ENCODE measurements at places on chromosomes 13 and 19.

- no peak for DNase-seq
These were observed 30.1 kb downstream of the LIG4 start for GRCh38 chr13:108185223-108185622.

GRCh38 chr19:10964903-10965302 lies 4.1 kb downstream of the SMARCA4 start:
- no peak for DNase-seq

- DNase-seq = no peak
These were observed 210.9 kb downstream of the NALCN start for GRCh38 chr13:101205408-101205807.

DNA sequence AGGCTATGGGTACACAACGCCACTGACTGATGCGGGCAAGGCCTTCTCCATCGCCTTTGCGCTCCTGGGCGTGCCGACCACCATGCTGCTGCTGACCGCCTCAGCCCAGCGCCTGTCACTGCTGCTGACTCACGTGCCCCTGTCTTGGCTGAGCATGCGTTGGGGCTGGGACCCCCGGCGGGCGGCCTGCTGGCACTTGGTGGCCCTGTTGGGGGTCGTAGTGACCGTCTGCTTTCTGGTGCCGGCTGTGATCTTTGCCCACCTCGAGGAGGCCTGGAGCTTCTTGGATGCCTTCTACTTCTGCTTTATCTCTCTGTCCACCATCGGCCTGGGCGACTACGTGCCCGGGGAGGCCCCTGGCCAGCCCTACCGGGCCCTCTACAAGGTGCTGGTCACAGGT lies 6.9 kb downstream of the KCNK6 start:
- no peak for DNase-seq

DNA sequence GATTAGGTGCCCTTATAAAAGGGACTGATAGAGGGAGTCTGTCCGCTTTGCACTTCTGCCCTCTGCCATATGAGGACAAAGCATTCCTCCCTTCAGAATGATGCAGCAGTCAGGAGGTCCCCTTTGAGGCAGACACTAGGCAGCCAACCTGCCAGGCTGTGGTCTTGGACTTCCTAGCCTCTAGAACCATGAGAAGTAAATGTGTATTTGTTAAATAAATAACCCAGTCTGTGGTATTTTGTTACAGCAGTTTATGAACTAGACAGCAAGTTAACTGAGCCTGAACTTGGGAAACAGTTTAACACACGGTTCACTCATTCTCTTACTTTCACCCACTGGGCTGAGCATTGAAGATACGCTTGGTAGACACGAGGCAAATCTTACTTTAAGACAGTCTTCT lies 313.2 kb downstream of the UQCRFS1 start:
- no peak for DNase-seq

GRCh38 chr13:28751175-28751960 lies 32.6 kb upstream of the SLC46A3 start:
- DNase-seq = no peak

DNA sequence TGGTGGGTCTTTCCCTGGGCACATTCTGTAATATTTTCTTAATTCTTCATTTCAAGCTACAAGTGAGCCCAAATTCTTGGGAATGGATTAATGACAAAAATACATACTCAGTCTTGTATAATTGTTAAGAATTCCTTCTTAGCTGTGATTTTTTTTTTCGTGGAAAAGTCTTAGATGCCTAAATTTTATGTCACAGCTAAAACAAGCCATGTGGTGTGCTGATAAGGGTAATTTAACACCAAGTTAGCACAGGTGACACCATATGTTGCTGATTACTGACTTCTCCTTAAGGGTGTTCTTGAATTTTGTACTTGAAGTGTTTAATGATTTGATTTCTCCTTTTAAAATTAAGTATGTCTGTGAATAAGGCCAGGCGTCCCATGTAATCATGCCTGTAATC lies 29.3 kb downstream of the WDFY2 start:
- DNase-seq = no peak

GRCh38 chr19:52943134-52943883 lies 19.4 kb downstream of the ZNF816 start:
- DNase-seq = no peak

- DNase-seq = no peak
These were observed 2.8 kb downstream of the ARID3A start for GRCh38 chr19:928471-929202.

DNA sequence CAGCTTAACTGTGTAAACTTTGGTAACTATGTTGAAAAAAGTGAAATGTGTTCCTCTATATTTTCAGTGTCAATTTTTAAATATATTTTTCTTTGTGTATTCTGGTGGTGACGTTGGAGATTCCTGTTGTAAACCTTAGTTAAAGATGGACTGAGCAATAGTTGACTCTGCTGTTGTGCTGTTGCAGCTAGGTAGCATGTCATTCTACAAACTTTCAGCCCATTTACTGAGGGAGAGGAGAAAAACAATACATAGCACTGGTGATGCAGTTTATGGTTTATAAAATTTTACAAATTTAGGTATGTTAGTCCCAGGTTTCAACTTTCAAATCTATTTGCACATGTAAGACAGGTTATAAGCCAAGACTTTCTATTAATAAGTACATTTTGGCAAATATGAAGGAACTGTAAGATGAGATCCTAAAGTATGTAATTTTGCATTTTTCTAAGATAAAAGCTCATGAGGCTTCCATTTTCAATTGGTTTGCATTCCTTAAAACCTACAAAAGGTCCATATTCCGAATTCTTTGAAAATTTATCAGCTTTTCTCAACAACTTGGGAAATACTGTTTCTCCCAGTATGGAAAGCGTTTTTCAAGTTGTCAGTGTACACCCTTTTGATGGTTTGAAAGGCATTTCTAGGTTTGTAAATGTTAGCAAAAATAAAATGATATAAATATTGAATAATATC lies 1.5 kb downstream of the NDFIP2 start:
- DNase-seq = no peak

GRCh38 chr19:2602391-2603181 lies 99.9 kb downstream of the GNG7 start:
- DNase-seq = no peak

DNA sequence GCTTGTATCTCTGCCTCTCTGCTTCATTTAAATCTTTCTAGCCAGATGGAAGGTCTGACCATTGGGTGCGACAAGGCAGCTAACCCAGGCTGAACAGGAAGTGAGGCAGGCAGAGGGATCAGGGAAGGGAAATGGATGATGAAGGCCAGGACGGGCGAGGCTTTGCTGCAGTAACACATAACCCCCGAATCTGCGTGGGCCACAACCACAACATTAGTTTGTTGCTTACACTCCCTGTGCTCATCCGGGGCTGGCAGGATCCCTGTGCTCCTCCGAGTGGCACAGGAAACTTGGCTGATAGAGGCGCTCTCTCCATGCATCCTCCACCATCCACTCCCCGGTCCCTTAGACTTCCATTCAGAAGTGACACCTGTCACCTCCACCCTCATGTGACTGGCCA lies 1.1 kb upstream of the FLT3LG start:
- no peak for DNase-seq

DNA sequence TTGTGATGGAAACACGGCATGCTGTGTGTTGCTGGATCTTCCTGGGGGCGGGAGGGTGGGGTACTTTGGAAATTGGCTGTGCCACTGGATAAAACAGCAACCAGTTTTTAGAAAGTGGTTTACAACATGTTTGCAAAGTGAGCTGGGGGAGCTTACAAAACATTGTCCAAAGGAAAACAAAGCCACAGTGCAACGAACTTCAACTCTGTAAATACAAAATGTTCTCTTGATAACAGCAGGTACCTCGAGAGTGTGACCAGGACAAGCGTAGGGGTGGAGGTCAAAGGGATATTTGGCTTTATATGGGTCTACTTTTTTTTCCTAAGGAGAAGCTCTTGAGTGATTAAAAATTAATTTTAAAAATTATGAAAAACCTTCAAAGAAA lies 2.5 kb downstream of the IGSF23 start:
- DNase-seq = no peak
